Left ventricle myocardium superior (tissue), 1 donor: ENCODE measurements at places on chromosomes 12 and 14. TPM values are rescaled to one million over a fixed set of nuclear protein-coding genes. Genes with fewer than 3 reads are reported as not detected.

The TEX52 gene
- total RNA-seq: not detected

The TAS2R19 gene
- 0.77 TPM for total RNA-seq

The PLEK2 gene
- not detected for total RNA-seq

The CELA1 gene
- not detected for total RNA-seq

The GTF2H3 gene
- 12.2 TPM for total RNA-seq

The LYZ gene
- 51.1 TPM for total RNA-seq

The CCDC177 gene
- total RNA-seq: not detected

The TAS2R42 gene
- not detected for total RNA-seq

The AHSA1 gene
- total RNA-seq: 231 TPM

The GLIPR1L1 gene
- not detected for total RNA-seq

The ANG gene
- 4.0 TPM for total RNA-seq

The SLC2A14 gene
- not detected for total RNA-seq

The NANOG gene
- total RNA-seq: not detected

The PIANP gene
- total RNA-seq: 0.25 TPM

The KRT73 gene
- total RNA-seq: not detected

The HOTAIR gene
- not detected for total RNA-seq

The USP15 gene
- total RNA-seq: 53.5 TPM

The FGF23 gene
- not detected for total RNA-seq

The OTOGL gene
- total RNA-seq: 0.27 TPM

The SLC4A8 gene
- 0.32 TPM for total RNA-seq

The SLC10A1 gene
- not detected for total RNA-seq

The MYF6 gene
- not detected for total RNA-seq

The DNAJC22 gene
- 0.10 TPM for total RNA-seq

The C12orf50 gene
- not detected for total RNA-seq

The OLR1 gene
- 0.64 TPM for total RNA-seq

The COL2A1 gene
- total RNA-seq: 0.25 TPM

The VRTN gene
- total RNA-seq: not detected

The WNT1 gene
- not detected for total RNA-seq

The RGS6 gene
- 26.0 TPM for total RNA-seq

The GPX2 gene
- total RNA-seq: not detected

The PLCZ1 gene
- total RNA-seq: not detected

The LRRK2 gene
- 7.3 TPM for total RNA-seq

The MSRB3 gene
- 150 TPM for total RNA-seq

The CLEC1A gene
- total RNA-seq: 4.4 TPM

The SLC25A21 gene
- total RNA-seq: 0.89 TPM

The CDKN3 gene
- total RNA-seq: 5.5 TPM

The PTGDR gene
- 1.1 TPM for total RNA-seq

The HOXC12 gene
- not detected for total RNA-seq

The BTG1 gene
- total RNA-seq: 74.6 TPM

The CFAP251 gene
- 0.92 TPM for total RNA-seq

The LMO3 gene
- 2.6 TPM for total RNA-seq

The CLEC9A gene
- not detected for total RNA-seq

The EIF2S3B gene
- total RNA-seq: not detected

The C12orf57 gene
- 238 TPM for total RNA-seq

The EML5 gene
- 0.25 TPM for total RNA-seq

The IL31 gene
- not detected for total RNA-seq

The ALG10B gene
- 5.6 TPM for total RNA-seq

The NPAS3 gene
- 1.1 TPM for total RNA-seq

The GSC gene
- total RNA-seq: 0.20 TPM

The SLC5A8 gene
- total RNA-seq: not detected

The CD163L1 gene
- total RNA-seq: 1.6 TPM
